ENCODE measurements at places on chromosomes 2 and 18.

- DNase-seq: peak; percentile 25
These were observed 31.4 kb upstream of the CHN1 start for GRCh38 chr2:175036582-175037018.

DNA sequence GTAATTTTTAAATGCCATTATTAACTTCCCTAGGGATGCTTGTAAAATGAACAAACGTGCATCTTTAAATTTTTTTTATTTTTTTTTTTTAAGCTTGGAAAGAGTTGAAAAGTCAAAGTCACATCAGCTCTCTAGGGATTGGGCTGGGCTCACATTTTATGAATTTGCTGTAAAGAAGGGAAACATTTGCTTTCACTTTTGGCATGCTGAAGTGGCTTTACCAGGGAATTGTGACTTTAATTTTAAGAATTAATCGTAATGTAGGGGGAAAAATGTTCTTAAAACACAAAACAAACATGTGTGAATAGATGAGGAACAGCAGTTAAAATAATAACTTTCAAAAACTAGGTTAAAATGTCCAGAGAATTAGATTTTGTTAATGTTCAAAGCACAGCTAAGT lies 123.0 kb downstream of the AGAP1 start:
- DNase-seq: peak; percentile 45

GRCh38 chr18:52348209-52348608 lies 8.2 kb downstream of the DCC start:
- no peak for DNase-seq

- DNase-seq: no peak
These were observed 39.5 kb downstream of the CYP26B1 start for GRCh38 chr2:72108121-72108520.

DNA sequence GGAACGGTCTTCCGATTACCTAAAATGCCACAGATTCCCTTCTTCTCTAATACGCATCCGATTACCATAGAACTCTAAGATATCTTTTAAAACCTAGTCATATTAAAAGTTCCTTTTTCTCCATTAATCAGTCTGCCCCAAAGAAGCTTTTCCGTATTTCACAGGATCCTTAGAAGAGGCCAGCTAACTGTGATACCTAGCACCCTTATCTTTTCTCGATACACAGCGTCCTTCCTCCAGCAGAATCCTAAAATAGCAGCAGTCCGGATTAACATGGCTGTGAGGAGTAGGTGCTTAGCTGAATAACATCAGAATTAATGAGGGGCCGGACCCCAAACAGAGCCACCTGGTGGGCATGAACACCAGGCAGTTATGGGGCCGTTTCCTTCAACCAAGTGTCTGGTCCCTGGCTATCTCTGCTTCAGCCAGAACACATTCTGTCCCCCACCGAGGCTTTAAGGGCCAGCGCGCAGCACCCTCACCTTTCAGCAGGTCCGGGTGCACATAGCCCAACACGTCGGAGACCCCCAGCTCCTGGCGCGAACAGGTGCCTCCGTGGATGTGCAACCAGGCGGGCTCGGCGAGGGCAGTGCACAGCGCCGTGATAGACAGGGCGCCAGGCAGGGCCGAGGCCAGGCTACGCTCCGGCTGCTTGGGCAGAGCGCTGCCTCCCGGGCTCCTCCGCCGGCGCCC lies 995 bp downstream of the TMEM127 start:
- DNase-seq: peak; percentile 15

DNA sequence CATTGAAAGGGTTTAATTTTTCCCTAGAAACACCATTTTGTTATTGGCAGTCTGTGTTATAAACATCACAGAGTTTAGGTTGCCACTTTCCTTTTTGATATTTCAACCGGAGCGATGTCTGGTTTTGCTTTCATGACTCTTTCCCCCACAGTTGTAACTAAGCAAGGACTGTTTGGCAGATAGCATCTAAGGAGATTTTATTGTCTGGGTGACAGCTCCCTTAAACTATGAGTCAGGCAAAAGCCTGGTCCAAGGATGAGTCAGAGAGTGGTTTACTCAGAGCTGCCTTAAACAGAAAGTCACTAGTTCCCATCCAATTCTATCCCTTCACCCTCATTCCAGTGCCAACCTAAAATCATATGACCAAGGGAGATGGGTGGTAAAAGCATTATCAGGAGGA lies 341.6 kb upstream of the VWC2L start:
- DNase-seq: peak; percentile 89

- peak; percentile 61 for DNase-seq
These were observed 69.8 kb upstream of the CDKL4 start for GRCh38 chr2:39313575-39313974.

DNA sequence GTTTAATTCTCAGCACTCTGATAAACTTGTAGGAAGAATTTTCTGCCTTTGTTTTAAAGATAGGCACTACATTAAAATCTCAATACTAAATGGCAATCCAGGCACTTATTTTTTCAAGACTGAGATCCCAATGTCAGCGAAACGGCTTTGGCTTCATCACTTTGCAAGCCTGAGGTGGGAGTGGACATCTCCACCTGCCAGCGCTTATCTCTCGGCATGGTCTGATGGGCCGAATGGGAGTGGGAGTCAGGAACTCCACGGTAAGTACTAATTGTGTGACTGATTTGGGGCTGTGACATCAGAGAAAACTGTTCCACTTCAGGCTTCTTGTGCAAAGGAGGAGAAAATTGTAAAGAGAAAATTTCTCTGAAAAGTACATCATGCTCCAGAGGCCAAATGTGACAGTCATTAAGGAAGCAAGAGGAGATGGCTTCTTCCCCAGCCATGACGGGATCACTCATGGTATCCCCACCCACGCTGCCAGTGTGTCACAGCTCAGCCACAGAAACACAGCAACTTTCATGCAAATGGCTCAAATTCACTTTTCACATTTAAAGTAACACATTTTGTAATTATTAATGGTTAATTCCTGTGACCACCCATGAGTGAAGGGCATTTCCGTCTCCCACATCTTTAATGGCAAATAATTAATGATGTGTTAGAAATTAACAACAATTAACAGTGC lies 385.5 kb upstream of the HNRNPA3 start:
- no peak for DNase-seq

GRCh38 chr2:45141883-45142866 lies 132.9 kb upstream of the SIX2 start:
- no peak for DNase-seq

DNA sequence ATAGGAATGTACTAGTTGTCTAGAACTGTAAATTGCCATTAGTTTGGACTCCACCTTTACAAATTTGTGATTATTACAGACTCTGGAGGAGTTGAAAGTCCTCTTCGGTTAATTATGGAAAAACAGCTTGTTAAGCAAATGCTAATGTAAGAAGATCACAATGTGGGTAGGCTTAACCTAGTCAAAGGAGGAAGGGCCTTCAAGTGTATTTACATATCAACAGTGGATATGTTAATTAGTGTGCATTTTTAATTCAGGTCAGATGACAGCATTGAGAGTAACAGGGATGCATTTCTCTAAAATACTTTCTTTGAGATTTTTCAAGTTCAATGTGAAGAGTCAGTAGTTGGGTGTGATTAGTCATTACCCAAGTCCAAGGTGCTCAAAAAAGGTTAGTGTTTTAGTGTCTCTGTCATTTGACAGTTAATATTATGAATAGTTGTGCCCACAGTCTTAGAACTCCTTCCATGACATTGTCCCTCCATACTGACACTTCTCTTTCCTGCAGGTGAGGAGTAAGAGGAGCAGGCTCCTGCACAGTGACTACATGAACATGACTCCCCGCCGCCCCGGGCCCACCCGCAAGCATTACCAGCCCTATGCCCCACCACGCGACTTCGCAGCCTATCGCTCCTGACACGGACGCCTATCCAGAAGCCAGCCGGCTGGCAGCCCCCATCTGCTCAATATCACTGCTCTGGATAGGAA lies 28.0 kb downstream of the CD28 start:
- no peak for DNase-seq

DNA sequence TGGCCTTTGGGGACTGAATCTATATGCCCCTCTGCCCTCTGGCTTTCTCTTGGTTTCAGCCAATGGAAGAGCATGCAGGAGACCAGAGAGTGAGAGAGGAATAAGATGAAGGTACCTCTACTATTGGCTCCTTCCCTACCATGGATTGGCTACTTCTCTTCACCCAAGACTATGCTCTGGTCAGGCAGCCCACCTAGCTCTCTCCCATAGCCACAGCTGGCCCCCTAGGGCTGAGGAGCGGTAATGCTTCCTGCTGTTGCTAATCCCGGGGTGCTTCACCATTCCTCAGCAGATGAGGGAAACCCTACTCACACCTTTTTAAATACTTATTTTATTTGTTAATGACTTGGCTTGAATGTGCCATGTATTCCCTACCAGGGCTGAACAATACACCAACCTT lies 142.4 kb downstream of the MREG start:
- no peak for DNase-seq

DNA sequence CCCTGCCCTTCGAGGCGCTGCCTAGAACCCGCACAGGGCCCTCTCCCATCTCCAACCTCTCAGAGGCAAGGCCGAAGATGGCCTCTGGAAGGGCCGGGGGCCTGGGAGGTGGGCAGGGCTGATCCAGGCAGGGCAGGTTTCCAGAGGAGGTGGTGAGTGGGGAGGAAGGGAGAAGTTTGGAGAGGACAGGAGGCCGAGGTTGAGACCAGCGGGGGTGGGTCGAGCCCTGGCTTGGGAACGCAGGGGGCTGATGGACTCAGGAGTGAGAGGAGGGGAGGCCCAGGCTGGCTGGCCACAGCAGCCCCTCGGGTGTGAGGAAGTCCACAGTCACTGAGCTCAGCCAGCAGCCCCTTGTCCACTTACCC lies 10.5 kb downstream of the CAPN10 start:
- no peak for DNase-seq

GRCh38 chr2:185291035-185291647 lies 447.5 kb upstream of the FSIP2 start:
- DNase-seq: peak; percentile 0

GRCh38 chr2:85083092-85083491 lies 50.1 kb upstream of the TCF7L1 start:
- no peak for DNase-seq

GRCh38 chr2:218281449-218281848 lies 10.9 kb downstream of the TMBIM1 start:
- DNase-seq: no peak

GRCh38 chr2:101477556-101477955 lies 2.6 kb upstream of the RFX8 start:
- DNase-seq: no peak

- DNase-seq: no peak
These were observed 70.3 kb upstream of the RAB12 start for GRCh38 chr18:8538935-8539334.

DNA sequence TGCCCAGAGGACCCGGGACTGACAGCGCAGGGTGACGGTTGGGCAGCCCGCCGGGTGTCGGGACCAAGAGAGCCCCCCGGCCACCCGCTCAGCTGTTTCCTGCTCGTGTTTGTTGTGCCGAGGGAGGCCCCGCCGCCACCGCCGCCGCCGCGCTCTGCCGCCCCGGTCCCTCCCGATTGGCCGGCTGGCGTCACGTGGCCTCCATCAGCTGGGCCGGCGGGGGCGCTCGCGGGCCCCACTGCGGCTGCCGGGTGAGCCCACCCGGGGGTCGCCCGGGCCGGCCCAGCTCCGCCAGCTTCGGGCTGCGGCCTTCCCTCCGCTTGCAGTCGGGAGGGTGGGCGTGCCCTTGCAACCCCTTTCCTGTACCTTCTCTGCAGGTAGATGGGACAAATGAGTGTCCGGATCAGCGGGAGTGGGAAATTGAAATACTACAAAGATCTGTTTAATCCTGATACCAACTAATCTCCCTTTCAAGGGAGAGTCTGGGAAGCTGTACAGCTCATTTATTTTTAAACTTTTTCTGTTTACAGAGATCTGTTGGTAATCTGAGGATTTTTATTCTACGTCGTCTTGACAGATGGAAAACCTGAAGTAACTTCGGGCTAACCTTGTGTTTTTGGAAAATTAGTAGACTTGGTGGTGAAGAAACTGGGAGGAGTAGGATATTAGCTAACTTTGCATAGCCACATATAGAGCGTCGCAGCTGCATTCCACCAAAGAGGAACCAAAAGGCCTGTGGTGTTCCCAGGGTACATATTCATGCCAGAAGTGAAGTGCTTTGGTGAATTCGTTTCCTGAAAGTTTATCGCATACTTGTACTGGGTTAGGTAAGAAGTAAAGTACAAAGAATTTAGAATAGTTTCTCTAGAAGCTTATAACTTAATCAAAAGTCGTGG lies 1.2 kb downstream of the YPEL5 start:
- peak; percentile 61 for DNase-seq

- no peak for DNase-seq
These were observed 163.7 kb upstream of the TNP1 start for GRCh38 chr2:217023611-217024010.

GRCh38 chr18:76488190-76488589 lies 6.9 kb downstream of the ZNF516 start:
- peak; percentile 78 for DNase-seq

DNA sequence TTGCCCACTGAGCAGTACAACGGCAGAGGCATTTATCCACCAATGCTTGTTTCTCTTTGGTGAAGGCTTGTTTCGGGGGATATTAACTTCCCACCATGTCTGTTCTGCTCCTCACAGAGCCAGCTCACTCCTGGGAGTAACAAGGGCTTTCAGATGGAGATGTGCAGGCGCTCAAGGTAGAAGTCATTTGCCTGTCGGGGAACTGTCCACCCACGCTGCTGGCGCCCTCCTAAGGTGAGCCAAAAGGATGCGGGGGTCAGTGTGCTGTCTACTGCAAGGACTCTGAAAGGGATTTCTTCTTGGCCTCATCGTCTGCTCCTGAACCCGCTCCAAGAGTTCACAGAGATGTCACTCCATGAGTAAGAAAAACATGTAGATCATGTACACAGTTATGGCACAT lies 57.0 kb upstream of the CYRIA start:
- no peak for DNase-seq

- DNase-seq: no peak
These were observed 2.0 kb downstream of the SRSF7 start for GRCh38 chr2:38748943-38749804.

GRCh38 chr2:3233877-3234276 lies 143.7 kb downstream of the EIPR1 start:
- DNase-seq: no peak
